ENCODE measurements at places on chromosomes 7 and 10. TPM values are rescaled to one million over a fixed set of nuclear protein-coding genes. Genes with fewer than 3 reads are reported as not detected.

FAM25A gene
- not detected for polyA plus RNA-seq

STK32C gene
- 36.2 TPM for polyA plus RNA-seq

ZMIZ1 gene
- 26.8 TPM for polyA plus RNA-seq

SLC26A3 gene
- not detected for polyA plus RNA-seq

MGMT gene
- polyA plus RNA-seq: 0.94 TPM

RAB19 gene
- not detected for polyA plus RNA-seq

ST7 gene
- polyA plus RNA-seq: 76.8 TPM

CYP2E1 gene
- 4.0 TPM for polyA plus RNA-seq

ZNF736 gene
- polyA plus RNA-seq: 1.7 TPM

GNAT3 gene
- not detected for polyA plus RNA-seq

AGAP9 gene
- 14.5 TPM for polyA plus RNA-seq

BPGM gene
- polyA plus RNA-seq: 57.4 TPM

C1QL3 gene
- polyA plus RNA-seq: 0.68 TPM

NEUROG3 gene
- not detected for polyA plus RNA-seq

RBP3 gene
- not detected for polyA plus RNA-seq

DGKI gene
- polyA plus RNA-seq: 15.7 TPM

SPDYE18 gene
- 1.2 TPM for polyA plus RNA-seq

BLNK gene
- not detected for polyA plus RNA-seq

DOCK1 gene
- 2.7 TPM for polyA plus RNA-seq

TAF3 gene
- polyA plus RNA-seq: 1.4 TPM
